ENCODE measurements at places on chromosomes 2 and 18.
A peak's percentile ranks its signal among the peaks of the same experiment; 100 is the strongest.

DNA sequence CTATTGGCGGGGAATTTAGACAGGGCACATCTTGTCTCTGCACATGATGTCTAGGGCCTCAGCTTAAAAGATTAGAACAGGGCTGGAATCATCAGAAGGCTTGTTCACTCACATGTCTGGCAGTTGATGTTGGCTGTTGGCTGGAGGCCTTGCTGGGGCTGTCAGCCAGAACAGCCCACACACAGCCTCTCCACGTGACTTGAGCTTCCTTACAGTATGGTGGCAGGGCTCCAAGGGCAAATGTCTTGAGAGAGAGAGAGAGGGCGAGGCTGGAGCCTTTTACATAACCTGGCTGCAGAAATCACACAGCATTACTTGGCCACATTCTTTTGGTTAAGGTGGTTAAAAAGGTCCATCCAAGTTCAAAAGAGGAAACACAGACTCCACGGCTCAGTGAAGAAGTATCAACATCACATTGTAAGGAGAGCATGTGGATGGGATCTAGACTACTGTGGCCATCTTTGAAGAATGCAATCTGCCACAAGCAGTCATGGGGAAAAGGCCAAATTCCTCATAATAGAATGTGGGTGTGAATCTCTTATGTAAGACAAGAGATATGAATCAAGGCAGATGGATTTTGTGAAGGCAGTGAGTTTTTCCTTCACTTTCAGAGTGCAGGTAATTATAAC lies 30.4 kb downstream of the SRSF7 start:
- no peak for DNase-seq

GRCh38 chr2:129181433-129181832 lies 798.0 kb upstream of the RAB6C start:
- no peak for DNase-seq

DNA sequence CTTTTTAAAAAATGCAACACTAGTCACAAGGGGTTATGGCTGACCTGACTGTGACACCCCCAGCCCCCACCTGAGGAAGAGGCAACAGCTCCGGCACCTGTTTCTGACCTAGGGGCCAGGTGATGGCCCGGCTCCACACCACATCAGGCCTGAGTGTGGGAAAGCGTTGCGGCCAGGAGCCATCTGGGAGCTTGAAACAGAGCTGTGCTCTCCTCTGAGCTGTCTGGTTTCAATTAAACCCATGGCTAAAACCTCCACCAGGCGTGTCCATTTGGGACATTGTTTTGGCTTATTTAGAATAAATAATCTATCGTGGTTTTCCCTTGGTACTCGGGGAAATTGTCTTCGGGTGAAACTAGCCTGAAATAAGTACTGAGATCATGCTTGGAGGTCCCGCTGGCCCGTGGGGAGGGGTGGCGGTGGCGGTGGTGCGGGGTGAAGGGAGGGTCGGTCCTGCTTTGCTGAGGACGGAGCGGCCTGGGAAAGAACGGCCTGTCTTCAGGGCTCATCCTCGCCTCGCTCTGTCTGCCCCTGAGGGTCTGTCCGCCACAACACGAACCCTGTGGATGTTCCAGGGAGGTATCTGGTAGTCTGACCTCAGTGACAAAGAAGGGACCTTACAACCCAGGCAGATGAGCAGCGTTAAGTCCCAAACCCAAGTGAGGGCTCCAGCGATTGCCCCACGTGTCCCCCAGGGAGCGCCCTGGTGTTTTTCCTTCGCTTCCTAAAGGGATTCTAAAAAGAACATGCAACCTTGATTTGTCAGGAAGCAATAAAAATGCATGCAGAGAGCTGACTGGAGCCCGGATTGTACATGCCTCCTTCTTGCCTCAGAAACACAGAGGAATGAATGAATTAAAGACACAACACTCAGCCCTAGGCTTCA lies 58.7 kb downstream of the IL1RL2 start:
- no peak for DNase-seq

DNA sequence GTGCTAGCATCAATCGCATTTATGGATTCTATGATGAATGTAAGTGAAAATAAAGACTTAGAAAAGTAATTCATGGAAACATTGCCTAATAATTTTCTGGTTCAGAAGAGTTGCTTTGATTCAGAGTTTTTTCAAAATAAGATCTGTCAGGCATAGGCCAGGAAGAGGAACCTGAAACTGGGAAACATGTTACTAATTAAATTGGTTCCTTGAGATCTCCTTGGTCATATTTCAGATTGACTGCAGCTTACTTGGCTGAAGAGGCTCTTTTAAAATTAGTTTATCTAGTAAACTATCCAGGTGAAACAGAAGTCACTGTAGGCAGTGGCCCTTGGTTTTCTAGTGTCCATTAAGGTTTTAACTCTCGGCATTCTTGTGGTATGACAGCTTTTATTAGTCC lies 27.4 kb downstream of the PPP1CB start:
- DNase-seq: no peak

GRCh38 chr2:134570676-134571075 lies 148.1 kb downstream of the TMEM163 start:
- no peak for DNase-seq

DNA sequence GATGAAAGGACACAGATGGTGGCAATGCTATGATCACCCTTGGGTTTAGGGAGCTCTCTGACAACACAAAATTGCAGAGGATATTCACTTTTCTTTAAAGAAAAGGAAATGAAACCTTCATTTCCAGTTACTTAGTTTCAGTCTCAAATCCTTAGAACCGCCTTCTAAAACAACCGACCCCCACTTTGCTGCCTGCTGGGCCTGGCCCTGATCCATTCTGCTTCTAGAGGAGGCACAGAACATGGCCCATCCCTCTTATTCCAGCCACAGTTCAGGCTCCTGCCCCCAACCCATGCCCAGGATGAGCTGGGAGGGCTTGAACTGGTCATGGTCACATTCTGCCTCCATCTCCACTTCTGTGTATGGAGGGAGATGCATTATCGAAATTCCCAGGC lies 311.6 kb downstream of the EN1 start:
- DNase-seq: no peak

DNA sequence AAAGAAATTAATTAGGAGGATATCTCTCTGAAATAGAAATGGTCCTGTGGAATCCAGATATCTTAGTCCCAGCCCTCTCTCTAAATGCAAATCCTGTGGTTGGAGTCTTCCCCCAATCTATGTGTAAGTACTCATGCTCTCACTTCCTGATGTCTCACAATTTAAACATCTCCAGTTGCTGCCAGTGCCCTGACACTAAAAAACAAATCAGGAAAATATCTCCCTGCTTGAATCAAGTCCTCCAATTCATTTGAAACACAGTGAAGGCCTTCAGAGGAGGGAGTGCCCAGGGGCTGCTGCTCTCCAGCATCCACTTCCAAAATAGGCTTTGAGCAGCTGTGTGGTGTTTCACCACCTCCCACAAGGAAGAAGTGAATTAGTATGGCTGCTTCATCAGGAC lies 413.8 kb downstream of the RAD51AP2 start:
- DNase-seq: no peak

DNA sequence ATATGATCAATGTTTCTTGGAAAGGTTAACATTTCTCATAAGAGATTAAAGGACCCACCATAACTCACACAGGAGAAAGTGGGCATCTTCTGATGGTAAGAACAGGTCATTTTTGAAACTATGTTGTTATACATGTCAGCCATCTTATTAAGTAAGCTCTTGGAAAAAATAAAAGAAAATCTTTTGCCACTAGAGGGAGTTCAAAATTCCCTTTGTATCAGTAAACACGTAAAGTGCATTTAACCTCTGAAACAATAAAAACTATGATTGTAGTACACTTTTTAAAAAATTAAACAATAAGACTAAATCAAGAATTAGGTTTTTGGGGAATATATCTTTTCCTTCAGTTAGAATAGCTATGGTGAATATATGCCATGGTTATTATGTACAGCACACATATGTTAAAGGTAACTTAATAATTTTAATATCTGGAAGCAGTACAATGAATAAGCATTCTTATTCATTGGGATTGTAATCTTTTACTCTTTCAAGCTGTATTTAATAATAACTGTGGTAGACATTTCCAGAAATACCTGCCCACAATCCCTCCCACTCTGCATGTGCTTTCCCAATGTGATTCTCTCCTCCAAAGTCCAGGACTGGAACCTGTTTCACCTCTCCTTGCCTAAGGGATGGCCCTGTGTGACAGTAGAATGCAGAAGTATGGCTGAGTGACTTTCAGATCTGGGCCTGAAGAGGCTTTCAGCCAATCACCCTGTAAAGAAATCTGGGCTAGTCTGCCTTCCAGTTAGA lies 64.2 kb downstream of the RBMS1 start:
- no peak for DNase-seq

GRCh38 chr2:156021146-156022040 lies 311.1 kb downstream of the NR4A2 start:
- DNase-seq: no peak

- DNase-seq: no peak
These were observed 94.3 kb downstream of the MBP start for GRCh38 chr18:77038182-77038858.

DNA sequence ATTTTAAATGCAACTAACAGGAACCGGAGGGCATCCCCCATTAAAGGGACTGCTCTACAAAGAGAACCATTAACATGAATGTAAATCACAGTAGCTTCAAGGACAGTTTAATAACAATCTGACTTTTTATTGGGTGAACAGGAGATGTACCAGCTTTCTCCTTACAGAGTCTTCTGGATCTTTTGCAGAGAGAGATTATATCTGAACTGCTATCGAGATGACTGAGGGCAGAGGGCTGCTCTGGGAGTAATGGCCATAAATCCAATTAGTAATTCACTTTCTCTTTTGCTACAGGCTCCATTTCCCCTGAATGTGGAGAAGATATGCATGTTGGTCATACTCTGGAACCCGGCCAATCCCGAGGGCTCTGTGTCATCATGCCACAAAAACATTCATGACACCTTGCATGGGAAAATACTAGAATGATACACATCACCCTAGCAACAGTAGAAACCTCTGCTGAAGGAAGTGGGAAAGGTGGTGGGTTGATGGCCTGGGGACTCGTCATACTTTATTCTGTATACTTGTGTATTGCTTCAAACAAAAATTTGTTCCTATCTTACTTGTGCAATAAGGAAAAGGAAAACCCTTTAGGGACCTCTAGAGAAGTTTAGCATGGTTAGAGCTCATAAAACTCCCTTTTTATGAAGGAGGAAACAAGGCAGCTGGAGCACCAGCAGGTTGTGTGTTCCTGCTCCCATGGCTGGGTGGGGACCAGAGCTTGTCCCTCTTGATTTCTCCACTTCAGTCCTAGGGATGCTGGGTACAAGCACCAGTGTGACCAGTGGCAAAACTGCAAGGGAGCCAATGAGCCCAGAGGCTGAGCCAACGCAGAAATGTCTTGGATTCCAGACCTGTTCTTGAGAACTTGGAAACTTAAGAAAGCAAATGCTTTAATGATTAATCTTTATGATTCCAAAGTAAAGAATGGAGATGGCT lies 26.0 kb downstream of the CTAGE1 start:
- peak; percentile 24 for DNase-seq

- DNase-seq: no peak
These were observed 116.8 kb upstream of the ODC1 start for GRCh38 chr2:10564876-10565445.

GRCh38 chr2:136765256-136766072 lies at the start of gene THSD7B:
Gene THSD7B, plus strand, starts transcription at chr2:136765545. Its CDS starts 116,634 bp downstream, at chr2:136882179.
- no peak for DNase-seq

- DNase-seq: no peak
These were observed 33.9 kb upstream of the GALNT3 start for GRCh38 chr2:165827921-165828276.

DNA sequence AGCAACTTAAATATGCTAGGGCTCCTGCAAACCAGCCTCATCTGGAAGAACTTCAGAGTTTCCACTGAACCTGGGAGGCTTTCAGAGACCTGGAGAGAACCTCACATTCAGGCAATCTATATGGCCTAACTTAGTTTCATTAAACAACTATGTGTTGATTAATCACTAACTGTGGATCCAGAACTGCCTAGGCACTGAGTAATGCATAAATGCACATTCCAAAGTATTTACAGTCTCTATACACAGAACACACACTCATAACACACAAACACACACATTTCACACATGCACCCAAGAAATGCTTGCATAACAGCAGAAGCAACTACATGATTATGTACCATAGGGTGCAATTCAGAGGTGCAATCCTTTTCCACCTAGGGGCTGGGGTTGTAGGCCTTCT lies 552.8 kb downstream of the BCL11A start:
- DNase-seq: no peak

DNA sequence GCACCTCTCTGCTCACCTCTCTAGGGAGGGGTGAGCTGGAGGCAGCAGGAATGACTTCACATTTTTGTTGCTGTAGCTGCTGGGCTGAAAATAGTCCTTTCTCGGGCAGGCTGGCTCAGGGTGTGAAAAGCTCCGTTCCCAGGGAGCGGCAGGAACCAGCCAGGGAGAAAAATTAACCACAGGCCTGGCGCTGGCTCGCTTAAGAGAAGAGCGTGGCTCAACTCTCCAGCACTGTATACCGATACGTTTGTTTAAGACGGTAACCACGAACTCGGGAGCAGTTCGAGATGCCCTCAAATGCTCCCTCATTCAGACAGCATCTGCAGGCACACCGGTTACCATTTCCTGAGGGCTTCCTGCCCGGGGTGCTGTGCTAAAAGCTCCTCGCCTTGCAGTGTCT lies 129.6 kb downstream of the CELF4 start:
- DNase-seq: no peak

DNA sequence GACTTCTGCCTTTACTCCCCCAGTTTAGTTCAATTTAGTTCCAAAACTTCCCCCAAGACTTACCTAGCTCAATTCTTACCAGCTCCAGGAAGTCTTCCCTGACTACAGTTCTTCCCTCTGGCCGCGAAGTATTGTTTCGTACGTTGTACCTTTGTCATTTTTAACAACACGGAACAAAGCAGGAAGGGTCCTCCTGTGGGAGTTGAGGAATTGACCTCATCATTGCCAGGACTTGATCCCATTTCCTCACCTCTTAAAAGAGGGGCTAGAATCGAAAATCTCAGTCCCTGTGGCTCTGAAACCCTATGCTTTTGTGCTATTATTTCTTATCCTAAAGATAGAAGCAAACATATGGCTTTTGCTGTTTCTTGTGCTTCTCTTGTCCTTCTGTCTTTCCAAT lies 187.1 kb downstream of the MYO3B start:
- DNase-seq: no peak

DNA sequence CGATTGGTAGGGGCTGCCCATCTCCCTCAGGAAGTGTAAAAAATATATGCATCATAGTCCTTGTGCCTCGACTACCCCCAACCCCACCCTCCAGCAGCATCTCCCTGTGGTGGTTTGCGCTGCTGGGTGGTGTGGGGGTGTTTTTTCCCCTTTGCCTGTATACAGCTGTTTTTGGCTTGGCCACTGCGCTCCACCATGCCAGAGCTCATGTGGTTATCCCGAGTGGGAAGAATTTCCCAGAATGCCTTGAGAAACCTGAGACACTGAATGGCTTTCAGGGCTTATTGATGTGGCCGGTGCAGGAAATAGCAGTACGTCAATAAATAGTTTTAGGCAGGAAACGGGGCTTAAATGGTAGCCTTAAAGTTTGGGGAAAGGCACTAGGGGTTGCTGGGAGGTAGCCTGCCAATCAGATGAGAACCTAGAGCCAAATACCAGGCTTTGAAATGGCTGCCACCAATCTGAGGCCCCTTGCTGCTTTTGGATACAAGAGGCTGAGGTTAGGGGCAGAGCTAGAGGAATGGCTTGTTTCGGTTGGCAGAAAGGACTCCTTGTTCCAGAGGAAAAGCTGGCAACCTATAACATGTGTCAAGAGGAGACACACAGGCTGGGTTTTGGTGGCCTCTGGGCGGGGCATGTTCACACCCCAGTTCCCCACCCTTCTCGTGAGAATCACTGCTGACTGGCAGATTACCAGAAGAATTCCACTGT lies 144.1 kb downstream of the SMAD7 start:
- DNase-seq: no peak

GRCh38 chr2:225740086-225740485 lies 340.6 kb downstream of the NYAP2 start:
- no peak for DNase-seq
